ENCODE measurements at places on chromosomes 11 and 22.

DNA sequence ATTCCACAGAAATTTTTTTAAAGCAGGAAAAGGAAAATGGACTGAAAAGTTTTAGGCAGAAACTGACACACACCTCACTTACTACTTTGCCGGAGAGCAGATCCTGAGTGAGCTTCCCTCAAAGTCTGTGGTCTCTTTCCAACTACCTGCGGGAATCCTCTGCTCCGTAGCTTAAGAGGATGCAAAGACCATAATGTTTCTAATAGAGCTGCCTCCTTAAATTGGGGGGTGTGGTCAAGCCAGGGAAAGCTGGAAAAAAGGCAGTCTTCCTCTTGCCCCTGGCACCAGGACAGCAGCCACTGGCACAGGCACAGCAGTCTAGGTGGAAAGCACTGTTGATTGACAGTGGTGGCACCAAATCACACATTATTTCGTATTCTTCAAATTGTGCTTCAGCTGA lies at the start of gene ETS1:
Gene ETS1 (minus strand): TSS at position 144 of the 400 bp plus-strand sequence. CDS start 14,428 bp downstream, outside the sequence.
- no peak for DNase-seq

DNA sequence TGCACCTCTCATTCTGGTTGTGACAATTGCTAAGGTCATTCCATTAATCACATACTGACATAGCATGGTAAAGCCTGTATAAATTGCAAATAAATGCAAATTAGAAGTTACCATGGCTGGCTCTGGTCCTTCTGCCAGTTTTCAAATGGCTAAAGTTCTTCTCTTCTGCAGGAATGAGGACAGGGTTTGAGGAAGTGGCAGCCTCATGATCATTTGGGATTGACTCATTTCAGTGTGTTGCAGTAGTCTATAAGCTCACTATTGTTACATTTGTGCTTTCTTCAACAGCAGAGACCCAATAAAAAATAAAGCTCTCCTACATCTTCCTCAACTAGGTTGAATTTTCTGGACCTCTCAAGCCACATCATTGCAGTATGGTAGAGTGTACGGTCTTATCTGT lies 60.3 kb downstream of the NECTIN1 start:
- DNase-seq, result no peak

GRCh38 chr22:49483281-49483870 lies 344.3 kb downstream of the BRD1 start:
- no peak for DNase-seq

- DNase-seq, result no peak
Measured at GRCh38 chr11:931385-931784, 5.7 kb downstream of the AP2A2 start.

DNA sequence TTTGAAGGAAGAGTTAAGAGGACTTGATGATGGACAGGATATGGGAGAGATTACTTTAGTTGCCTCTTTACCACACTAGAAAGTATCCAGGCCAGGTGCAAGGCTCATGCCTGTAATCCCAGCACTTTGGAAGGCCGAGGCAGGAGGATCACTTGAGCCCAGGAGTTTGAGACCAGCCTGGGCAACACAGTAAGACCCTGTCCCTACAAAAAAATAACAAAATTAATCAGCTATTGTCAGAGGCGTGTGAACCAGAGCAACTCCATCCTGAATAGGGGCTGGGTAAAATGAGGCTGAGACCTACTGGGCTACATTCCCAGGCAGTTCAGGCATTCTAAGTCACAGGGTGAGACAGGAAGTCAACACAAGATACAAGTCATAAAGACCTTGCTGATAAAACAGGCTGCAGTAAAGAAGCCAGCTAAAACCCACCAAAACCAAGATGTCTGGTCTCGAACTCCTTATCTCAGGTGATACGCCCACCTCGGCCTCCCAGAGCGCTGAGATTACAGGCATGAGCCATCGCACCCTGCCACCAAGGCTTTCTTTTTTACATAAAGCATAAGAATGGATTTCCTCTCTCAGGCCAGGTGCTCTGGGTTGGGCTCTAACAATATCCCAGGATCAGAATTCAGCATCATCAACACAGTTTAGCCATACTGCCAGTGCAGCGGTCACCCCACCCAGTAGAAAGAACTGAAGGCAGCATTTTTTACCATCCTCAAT lies 17.8 kb downstream of the PI4KA start:
- DNase-seq, result no peak

- no peak for DNase-seq
Measured at GRCh38 chr22:44500599-44500998, 2.6 kb upstream of the RTL6 start.

- peak; percentile 70 for DNase-seq
Measured at GRCh38 chr11:122717264-122717867, 61.8 kb downstream of the UBASH3B start.

GRCh38 chr11:59102259-59102765 lies 4.7 kb upstream of the FAM111B start:
- DNase-seq, result peak; percentile 88

DNA sequence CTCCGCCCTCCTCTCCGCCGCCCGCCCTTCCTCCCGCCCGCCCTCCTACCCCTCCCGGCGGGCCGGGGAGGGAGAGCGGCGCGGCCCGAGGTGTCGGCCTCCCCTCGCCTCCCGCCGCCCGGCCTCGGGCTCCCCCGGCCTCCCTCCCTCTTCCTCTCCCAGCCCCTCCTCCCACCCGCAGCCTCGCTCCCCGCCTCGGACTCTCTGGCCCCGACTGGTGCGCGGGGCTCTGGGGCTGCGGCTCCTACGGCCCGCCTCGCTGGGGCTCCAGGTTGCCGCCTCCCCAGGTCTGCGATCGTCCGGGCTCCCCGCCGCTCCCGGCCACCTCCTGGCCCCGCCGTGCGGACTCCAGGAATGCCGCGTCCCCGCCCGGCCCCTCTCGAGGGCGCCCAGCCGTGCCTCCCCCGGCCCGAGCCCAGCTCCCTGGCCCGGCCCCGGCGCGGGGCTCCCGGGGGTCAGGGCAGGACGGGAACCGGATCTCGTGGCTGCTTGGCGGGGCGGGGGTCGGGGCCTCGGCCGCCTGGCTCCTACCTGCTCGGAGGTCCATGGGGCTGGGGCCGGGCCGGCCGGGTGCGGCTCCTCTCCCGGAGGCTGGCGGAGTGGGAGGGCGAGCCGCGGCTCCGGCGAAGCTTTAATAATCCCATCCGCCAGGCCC lies at the start of gene CLCF1:
Gene CLCF1 (minus strand): TSS at position 606 of the 655 bp plus-strand sequence. CDS start 59 bp downstream, at position 547.
- peak; percentile 78 for DNase-seq

DNA sequence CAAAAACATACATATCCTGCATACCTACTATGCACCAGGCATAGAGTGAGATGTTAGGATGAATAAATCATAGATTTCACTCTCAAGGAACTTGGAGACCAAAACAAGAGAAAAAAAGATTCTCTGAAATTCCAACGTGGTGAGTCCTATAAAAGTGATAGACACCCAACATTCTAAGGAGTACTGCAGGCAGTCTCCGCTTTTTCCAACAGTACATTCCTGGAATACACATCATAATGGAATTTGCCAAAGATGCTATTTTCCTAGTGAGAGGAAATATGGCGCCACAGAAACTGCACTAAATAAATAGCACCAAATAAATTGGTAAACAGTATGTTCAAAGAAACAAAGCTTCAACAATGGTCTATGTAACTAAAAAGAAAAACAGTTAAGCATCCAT lies 6.0 kb downstream of the TMEM123 start:
- DNase-seq, result no peak

DNA sequence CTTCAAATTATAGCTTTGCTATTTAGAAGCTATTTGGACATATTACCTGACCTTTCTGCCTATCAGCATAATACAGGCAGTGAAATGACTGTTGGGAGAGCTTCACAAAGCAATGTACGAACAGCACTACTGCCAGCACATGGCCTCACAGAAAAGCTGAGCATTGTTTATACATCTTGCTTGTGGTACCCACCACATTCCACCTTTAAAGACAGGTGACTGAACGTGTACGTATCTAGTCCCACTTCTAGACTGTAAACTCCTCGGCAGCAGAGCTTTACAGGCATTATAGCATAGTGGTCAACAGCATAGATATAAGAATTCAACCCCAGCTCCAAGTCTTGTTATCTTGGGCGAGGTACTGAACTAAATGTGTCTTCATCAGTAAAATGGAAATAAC lies 1.6 kb downstream of the JOSD1 start:
- peak; percentile 68 for DNase-seq

- no peak for DNase-seq
Measured at GRCh38 chr22:48751539-48752437, 1075.9 kb downstream of the BRD1 start.

GRCh38 chr22:35733791-35734516 lies 16.3 kb downstream of the APOL5 start:
- no peak for DNase-seq

- DNase-seq, result no peak
Measured at GRCh38 chr11:985406-985805, 51.1 kb downstream of the MUC6 start.

DNA sequence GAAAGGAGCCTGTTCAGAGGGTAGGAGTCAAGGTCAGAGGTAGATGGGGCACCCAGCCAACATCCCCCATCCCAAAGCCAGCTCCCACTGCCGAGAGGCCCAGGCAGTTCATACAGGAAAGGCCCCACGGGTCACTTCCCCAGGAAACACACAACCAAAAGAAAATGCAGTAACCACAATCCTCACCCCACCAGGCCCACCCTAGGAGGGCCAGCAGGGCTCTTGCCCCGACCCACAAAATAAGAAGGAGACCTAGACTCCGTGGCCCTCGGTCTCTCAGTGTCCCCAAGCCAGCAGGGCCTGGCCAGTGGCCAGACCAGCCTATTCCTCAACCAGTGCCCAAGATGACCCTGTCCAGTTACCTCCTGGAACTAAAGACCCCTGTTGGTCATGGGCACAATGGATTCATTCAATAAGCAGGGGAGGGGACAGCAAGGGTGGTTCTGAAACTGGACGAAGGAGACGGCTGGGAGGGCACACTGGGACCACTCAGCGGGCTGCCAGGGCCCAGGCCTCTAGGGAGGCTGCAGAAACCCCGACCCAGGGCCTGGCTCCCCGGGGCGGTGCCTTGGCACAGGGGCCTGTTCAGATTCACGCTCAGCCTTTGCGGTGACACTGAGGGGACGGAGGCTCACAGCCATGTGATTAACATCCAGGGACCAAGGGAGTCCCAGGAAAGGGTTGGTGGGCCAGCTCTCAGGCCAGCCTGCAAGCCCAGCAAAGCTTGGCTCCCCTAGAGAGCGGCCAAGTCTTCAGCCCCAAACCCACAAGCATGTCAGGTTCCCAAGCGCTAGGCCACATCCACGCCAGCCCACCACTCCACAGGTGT lies 5.5 kb downstream of the RAB3IL1 start:
- DNase-seq, result no peak

- no peak for DNase-seq
Measured at GRCh38 chr11:88042647-88043046, 132.6 kb downstream of the RAB38 start.

GRCh38 chr11:108568195-108568858 lies 25.2 kb downstream of the EXPH5 start:
- DNase-seq, result no peak

DNA sequence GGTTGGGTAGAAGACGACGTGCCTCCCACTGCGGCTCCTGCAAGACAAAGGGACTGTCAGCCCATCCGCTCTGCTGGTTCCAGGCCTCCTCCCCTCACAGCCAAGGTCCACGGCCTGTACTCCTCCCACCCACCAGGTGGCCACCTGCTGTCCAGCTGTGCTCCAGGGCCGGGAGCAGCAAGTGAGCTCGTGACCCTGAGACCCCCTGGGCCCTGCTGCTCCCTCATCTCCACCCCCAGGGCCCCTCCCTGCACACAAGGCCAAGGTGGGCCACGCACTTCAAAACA lies 27.4 kb downstream of the TSPAN4 start:
- DNase-seq, result no peak

GRCh38 chr11:33492596-33492995 lies 208.0 kb downstream of the C11orf91 start:
- no peak for DNase-seq

DNA sequence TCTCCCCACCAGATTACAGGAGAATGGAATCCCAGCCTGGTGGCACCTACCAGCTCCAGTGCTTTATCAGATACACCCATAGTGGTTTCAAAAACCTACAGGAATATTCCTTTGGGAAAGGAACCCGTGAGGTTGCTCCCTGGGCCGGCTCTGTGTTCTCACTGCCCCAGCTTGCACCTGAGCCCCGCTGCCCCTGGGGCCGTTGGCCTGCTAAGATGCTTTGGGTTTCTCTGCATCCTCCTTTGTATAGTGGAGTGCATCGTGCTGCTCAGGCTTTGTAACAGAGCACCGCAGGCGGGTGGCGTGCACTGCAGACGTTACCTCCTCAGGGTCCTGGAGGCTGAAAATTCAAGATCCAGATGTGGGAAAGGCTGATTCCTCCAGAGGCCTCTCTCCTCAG lies 414.1 kb downstream of the BRD1 start:
- DNase-seq, result no peak

DNA sequence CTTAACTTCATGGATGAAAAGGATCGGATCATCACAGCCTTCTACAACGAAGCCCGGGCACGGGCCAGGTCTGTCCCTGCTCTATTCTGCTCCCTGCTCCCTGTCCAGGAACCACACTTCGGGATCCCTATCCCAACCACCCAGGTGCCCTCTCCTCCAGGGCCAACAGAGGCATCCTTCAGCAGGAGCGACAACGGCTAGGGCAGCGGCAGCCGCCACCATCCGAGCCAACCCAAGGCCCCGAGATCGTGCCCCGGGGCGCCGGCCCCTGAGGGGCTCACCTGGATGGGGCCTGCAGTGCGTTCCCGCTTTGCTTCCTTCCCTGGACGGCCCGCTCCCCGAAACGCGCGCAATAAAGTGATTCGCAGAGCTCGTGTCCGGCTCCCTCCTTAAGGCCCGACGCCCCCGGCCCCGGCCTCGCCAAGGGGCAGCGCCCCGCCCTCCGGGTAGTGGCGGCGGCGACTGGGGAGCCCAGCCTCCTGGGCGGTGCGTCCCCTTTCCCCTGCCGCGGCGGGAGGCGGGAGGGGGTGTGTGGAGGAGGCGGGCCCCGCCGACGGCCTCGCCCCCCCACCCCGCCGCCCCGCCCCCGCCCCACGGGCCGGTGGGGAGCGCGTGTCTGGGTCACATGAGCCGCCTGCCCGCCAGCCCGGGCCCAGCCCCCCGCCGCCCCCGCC lies at the start of gene VEGFB:
Gene VEGFB (plus strand): TSS at position 672 of the 674 bp plus-strand sequence. CDS start 250 bp downstream, outside the sequence.
- DNase-seq, result peak; percentile 94

DNA sequence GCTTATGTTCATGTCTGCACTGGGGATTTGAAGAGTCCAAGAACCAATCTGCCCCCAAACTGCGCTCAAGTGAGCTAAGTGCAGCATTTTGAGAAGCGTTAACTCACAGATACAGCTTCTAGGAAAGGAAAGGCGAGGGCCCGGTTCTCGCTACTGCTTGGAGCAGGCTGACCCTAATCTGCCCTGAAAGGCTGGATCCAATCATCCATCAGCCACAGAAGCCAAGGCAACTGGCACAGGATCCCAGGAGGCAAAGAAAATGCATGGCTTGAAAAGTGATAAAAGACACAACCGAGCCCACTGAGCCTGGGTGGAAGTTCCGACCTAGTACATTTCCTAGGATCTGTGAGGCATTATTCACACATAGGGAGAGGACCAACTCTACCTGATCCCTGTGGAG lies 174.8 kb downstream of the LARGE1 start:
- DNase-seq, result no peak

GRCh38 chr11:121757480-121758125 lies 304.8 kb upstream of the SORL1-AS1 start:
- DNase-seq, result no peak
